Suppressor macrophage (primary cell): ENCODE measurements at places on chromosomes 2 and 18.
A peak's percentile ranks its signal among the peaks of the same experiment; 100 is the strongest.

- no peak for DNase-seq
Observed at GRCh38 chr2:120390381-120391055, 44.6 kb downstream of the INHBB start.

GRCh38 chr2:14633061-14633460, 544 bp downstream of the LRATD1 start:
- DNase-seq: no peak

DNA sequence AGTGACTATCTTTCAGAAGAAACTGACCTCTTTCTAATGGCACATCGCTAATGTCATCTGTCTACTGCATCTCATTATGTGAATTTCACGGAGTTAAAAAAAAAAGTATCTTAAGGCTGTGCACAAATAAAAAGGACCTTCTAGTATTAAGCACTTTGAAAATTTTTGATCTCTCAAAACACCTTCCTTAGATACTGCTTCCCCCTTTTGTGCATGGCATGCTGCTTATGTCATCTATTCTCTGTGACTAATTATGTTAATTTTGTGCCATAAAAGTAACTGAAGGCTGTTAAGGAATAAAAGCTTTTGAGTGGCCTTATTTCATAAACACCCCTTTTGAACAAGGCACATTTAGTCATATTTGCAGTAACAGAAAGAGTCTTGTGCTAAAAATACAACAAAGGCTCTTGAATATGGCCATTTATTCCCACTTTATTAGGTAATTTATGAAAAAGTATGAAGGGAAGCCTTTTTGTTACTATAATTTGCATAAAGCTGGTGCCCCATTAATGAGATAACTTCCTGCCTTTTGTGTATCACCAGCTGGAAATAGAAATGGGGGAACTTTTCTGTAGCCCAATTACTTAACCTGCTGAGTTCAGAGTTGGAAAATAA, 1412.0 kb upstream of the ZEB2 start:
- no peak for DNase-seq

GRCh38 chr2:199756743-199757142, 94.2 kb downstream of the FTCDNL1 start:
- DNase-seq: peak; percentile 26

DNA sequence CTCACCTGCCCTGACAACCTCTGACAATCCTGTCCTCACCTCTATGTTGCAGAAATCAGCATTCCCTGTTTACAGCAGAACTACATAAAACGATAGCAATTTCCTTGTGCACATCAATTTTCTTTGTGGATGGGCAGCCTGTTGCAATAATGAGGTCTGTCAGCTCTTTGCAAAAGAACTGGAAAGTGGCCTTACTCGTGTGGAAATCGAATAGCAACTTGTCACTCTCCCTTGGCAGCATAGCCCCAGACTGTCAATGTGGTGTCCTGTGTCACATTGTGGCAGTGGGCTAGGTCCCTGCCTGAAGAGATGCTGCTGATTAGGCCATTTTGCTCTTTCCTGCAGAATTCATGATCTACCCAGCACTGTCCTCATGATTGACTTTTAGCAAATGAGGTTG, 531.9 kb downstream of the CCDC85A start:
- DNase-seq: no peak

GRCh38 chr2:211084352-211084751, 528.0 kb downstream of the CPS1 start:
- DNase-seq: no peak

DNA sequence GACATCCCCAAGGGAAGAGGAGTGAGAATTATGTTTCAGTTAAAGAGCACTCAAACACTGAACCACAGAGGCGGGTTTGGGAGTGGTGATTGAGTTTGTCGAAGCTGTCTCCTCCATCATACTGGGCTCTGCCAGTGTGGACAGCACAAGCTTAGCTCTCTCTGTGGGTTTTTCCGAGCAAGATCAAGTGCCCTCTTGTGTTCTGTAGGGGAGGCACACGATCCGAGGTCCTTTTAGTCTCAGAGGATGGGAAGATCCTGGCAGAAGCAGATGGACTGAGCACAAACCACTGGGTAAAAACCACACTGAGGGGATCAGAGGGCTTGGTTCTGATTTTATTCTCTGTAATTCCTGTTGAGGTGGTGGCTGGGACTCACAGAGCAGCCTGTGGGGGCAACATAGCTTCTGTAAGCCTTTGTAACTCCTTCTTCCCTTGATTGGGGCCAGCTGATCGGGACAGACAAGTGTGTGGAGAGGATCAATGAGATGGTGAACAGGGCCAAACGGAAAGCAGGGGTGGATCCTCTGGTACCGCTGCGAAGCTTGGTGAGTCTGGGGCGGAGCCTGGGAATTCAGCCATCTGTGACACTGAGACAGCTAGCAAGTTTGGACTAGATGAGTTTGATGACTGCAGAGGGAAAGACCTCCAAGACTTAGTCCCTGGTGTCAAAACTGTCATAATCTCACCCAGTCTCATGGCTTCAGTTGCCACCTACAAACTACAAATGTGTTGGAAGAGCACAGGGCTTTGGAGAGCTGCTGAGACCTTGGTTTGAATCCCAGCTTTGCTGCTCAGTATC, 2.0 kb downstream of the NAGK start:
- peak; percentile 77 for DNase-seq

GRCh38 chr2:131010566-131010965, 82.7 kb downstream of the FAM168B start:
- DNase-seq: no peak

DNA sequence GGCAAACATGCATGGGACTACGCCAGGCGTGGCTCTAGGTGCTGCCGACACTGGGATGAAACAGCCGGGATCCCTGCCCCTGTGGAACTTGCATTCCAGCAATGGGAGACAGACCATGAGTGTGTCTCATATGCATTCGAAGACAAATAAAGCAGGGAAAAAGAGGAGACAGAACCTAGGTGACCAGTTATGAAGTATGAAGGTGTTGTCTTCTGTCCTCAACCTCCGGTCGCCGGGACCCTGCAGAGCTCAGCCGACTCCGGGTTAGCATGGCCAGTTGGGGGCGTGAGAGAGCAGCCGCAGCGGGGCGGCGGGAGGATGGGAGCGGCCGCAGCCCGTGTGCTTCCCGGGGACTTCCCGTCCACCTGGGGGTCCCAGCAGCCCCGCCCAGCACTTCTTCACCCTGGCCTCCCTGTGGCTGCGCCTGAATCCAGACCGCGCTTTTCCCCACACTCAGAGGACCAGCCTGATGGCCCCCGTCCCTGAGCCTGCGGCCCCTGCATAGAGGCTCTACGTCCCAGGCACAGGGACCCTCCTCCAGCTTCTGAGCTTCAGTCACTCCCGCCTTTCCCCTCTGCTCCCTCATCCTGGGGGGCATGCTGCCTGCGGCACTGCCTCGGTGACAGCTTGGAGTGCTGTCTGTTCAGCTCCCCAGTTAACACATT, 11.4 kb downstream of the ID2 start:
- peak; percentile 31 for DNase-seq

- no peak for DNase-seq
Observed at GRCh38 chr18:62621546-62621945, 93.8 kb upstream of the PHLPP1 start.

DNA sequence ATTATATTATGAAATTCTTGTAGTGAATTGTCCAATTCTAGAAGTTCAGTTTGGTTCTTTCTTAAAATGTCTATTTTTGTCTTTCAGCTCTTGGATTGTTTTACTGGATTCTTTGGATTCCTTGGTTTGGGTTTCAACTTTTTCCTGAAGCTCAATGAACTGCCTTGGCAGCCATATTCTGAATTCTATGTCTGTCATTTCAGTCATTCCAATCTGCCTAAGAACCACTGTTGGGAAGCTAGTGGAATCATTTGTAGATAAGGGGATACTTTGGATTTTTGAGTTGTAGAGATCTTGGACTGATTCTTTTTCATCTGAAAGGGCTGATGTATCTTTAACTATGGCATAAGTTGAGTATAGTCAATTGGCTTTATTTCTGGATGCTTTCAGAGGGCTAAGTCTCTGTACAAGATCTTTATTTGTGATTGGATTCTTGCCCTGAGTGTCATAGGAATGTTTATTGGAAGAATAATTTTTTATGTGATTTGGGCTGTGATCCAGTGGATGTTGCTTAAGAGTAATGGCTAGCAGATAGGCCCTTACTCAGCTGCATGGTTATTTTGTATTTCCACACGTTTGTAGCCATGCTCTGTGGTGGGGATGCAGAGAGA, 42.3 kb downstream of the SERPINB7 start:
- no peak for DNase-seq

DNA sequence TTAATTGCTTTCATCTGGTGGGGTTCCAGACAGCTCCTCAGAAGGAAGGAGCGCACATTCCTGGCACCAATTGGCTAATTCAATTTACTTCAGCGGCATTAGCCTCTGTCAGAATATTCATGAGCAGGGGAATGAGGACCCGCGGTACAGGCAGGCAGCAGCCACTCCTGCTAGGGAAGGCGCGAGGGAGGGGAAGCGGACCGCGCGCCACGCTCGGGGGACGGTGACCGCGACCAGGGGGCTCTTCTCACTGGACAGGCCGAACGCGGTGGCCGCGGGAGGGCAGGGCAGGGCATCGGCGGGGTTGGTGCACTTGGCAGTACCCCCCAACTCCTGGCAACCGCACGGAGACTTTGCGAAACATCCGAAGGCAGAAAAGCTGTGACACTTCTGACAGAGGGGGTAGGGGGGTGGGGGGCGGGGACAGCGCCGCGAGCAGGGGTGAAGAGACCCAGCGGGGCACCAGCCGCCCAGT, at the start of gene CDH20:
Gene CDH20 (plus strand): TSS at position 160 of the 475 bp plus-strand sequence.
- no peak for DNase-seq

GRCh38 chr2:8036366-8036765, 645.5 kb upstream of the ID2 start:
- no peak for DNase-seq

DNA sequence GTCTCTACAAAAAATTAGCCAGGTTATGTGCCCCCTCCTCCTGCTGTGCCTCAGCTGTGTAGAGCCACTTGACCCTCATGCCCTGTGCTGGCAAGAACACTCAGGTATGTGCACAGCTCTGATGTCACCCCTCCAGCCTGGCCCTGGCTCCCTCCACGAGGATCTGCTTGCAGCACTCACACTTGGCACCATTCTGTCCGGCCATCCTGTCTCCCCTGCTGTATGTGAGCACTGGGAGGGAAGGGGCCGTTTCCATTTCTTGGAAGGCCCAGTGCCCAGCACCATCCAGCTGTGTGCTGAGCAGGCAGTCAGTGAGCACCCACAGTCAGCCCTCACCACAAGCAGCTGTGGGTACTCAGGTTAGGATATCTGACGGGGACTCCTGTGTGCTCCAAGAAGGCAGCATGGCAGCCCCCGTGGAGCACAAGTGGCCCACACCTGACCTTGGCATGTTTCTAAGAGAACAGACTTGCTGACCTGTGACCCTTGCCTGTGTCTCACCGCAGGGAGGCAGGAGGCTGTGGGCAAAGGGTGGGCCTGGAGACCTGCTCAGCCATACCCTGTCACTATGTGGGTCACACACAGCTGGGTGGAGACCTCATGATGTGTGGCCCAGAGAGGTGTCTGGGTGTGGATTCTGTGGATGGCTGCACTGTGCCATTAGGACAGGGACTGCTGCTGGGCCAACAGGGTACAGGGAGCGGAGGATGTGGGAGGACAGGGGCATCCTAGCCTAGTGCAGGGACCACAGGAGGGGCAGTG, 31.5 kb downstream of the USP34 start:
- no peak for DNase-seq

- DNase-seq: peak; percentile 91
Observed at GRCh38 chr2:70851704-70852103, 16.1 kb upstream of the CD207 start.

DNA sequence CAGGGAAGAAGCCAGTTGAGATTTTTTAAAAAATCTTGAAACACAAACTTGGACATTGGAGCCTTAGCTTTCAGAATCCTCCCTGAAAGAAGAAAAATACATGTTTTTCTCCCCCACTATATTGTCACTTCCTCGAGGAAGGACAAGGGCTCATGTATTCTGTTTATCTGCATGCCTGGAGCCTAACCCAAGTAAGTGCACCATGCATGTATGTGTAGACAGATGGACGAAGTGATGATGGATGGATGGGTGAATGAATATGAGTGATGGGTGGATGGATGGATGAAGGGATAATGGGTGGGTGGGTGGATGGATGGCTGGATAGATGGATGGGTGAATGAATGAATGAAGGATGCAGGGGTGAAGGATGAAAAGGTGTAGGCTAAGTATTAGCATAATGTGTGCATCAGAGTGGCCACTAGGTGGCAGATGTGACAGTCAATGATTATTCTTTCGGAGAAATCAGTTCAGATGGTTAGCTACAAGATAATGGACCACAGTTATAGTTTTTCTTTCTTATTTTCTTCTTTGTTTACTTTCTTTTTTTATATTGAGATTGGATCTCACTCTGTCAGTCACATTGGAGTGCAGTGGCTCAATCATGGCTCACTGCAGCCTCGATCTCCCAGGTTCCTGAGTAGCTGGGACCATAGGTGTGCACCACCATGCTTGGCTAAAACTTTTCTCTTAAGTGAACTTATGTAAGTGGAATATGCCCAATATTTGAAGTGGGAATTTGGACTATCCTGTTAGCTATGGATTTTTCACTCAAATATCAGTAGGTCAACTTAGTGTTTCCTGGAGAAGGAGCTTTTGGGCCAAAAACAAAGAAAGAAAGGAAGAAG, 18.5 kb upstream of the CCDC93 start:
- peak; percentile 74 for DNase-seq

DNA sequence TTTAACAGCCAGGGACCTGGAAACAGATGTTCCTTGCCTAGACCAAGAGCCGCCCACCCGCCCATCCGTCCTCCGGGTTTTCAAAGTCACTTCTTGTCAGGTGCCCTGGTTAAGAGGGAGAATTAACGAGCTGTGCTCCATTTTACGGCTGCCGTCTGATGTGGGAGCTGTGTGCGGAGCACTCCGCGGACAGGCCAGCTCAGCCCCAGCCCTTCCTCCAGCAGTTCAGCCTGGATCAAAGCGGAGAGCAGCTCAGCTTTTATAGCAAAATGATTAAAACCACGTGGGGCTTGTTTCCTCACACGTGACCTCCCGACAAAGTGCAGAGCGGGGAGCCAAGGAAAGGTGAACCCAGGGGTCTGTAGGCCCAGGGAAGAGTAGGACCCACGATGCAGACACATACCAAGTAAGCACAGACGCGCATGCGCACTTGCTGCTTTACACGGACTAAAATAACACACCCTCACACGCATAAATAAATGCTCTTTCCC, 46.1 kb upstream of the PKDCC start:
- no peak for DNase-seq

- DNase-seq: no peak
Observed at GRCh38 chr2:134027980-134028379, 225.9 kb upstream of the MGAT5 start.

- no peak for DNase-seq
Observed at GRCh38 chr2:214395040-214395439, 15.8 kb upstream of the VWC2L start.

- no peak for DNase-seq
Observed at GRCh38 chr2:3681625-3682024, 21.8 kb upstream of the DCDC2C start.
